Immature natural killer cell (primary cell): ENCODE measurements at places on chromosomes 3 and 15.

DNA sequence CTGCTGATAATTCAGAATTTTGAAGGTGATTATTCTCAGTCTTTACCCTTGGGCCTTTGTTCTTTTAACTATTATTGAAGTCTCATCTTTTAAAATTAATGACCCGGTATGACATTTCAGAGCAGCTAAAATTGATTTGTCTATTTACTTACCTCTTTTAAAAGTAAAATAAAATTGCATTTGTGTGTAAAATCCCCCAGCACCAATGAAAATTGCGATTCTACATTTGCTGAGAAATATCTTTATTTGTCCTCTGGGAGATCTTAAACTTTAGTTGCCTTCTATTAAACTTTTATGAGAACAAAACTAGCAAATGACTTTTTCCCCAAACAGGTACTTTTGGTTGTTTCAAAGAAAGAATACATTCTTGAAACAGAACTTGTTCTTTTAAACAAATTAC is 7.5 kb upstream of the IL5RA start:
- H3K27ac ChIP-seq: no peak overlapping the region
- H3K4me3 ChIP-seq: no peak overlapping the region
- H3K27me3 ChIP-seq: peaks cover 2% of the 10 kb centered on the region
- H3K36me3 ChIP-seq: no peaks in the 10 kb centered on the region

DNA sequence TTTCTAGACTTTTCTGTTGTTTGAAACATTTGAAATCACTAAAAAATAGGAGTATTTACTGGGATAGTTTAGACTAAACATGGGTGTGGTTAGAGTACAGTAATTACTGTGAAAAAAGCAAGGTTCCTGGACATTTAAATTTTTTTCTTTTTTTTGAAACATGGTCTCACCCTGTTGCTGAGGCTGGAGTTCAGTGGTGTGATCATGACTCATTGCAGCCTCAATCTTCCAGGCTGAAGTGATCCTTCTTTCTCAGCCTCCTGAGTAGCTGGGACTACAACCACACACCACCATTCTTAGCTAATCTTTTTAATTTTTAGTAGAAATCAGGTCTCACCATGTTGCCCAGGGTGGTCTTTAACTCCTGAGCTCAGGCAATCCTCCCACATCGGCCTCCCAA is 20.4 kb upstream of the CELF6 start:
- peaks cover 10% of the 10 kb centered on the region for H3K36me3 ChIP-seq
- no peaks in the 10 kb centered on the region for H3K4me1 ChIP-seq
- no peak overlapping the region for H3K4me3 ChIP-seq
- no peak overlapping the region for H3K27ac ChIP-seq
- no peaks in the 10 kb centered on the region for H3K27me3 ChIP-seq
- no peak for DNase-seq

GRCh38 chr3:14425581-14426304 is 23.3 kb downstream of the SLC6A6 start:
- H3K4me3 ChIP-seq: peak overlapping the region; percentile 82
- H3K36me3 ChIP-seq: no peaks in the 10 kb centered on the region
- peak; percentile 71 for DNase-seq
- H3K27me3 ChIP-seq: peaks cover 10% of the 10 kb centered on the region
- H3K4me1 ChIP-seq: peaks cover 86% of the 10 kb centered on the region

- no peaks in the 10 kb centered on the region for H3K27me3 ChIP-seq
- H3K4me1 ChIP-seq: peaks cover 9% of the 10 kb centered on the region
- peak; percentile 46 for DNase-seq
- H3K27ac ChIP-seq: peak within 1 kb of the TSS; percentile 82
- no peaks in the 10 kb centered on the region for H3K36me3 ChIP-seq
- peak within 1 kb of the TSS; percentile 94 for H3K4me3 ChIP-seq
Observed at GRCh38 chr15:83207660-83208366, at the start of gene HDGFL3. Gene HDGFL3 (minus strand): TSS chr15:83207823. CDS start chr15:83207414, 409 bp downstream.

- no peak overlapping the region for H3K4me3 ChIP-seq
- no peaks in the 10 kb centered on the region for H3K4me1 ChIP-seq
- DNase-seq: no peak
- no peaks in the 10 kb centered on the region for H3K36me3 ChIP-seq
Observed at GRCh38 chr15:92619145-92620101, 36.2 kb downstream of the FAM174B start.

GRCh38 chr3:132803889-132804288 is 81.7 kb upstream of the NPHP3 start:
- H3K27ac ChIP-seq: no peak overlapping the region
- no peak for DNase-seq
- H3K36me3 ChIP-seq: no peaks in the 10 kb centered on the region
- H3K27me3 ChIP-seq: peaks cover 4% of the 10 kb centered on the region

- no peak for DNase-seq
- no peaks in the 10 kb centered on the region for H3K27me3 ChIP-seq
- no peak overlapping the region for H3K27ac ChIP-seq
- no peak overlapping the region for H3K4me3 ChIP-seq
- no peaks in the 10 kb centered on the region for H3K36me3 ChIP-seq
Observed at GRCh38 chr3:155702745-155703591, 41.9 kb downstream of the PLCH1 start.

GRCh38 chr3:69737392-69737791 is 1.9 kb upstream of the MITF start:
- H3K4me3 ChIP-seq: no peak overlapping the region
- no peak overlapping the region for H3K27ac ChIP-seq
- H3K4me1 ChIP-seq: no peaks in the 10 kb centered on the region
- no peaks in the 10 kb centered on the region for H3K36me3 ChIP-seq
- H3K27me3 ChIP-seq: peaks cover 15% of the 10 kb centered on the region

- H3K27me3 ChIP-seq: no peaks in the 10 kb centered on the region
- no peak for DNase-seq
- H3K27ac ChIP-seq: no peak overlapping the region
- H3K36me3 ChIP-seq: peaks cover 24% of the 10 kb centered on the region
Observed at GRCh38 chr15:85718271-85718971, 76.3 kb downstream of the KLHL25 start.

- no peaks in the 10 kb centered on the region for H3K36me3 ChIP-seq
- H3K4me1 ChIP-seq: no peaks in the 10 kb centered on the region
- H3K27me3 ChIP-seq: peaks cover 2% of the 10 kb centered on the region
- no peak for DNase-seq
Observed at GRCh38 chr15:60993008-60993407, 236.1 kb downstream of the RORA start.

DNA sequence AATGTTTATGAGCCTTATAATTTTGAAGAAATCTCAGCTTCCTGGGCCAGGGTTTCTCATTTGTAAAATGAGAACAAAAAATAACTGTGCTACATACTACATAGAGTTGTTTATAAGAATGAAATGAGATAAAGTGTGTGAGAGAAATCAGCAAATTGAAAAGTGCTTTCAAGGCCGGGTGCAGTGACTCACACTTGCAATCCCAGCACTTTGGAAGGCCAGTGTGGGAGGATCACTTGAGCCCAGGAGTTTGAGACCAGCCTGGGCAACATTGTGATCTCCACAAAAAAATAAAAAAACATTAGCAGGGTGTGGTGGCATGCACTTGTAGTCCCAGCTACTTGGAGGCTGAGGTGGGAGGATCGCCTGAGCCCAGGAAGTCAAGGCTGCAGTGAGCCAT is 22.4 kb downstream of the FOXB1 start:
- no peak overlapping the region for H3K4me3 ChIP-seq
- H3K27me3 ChIP-seq: peaks cover 4% of the 10 kb centered on the region
- no peak for DNase-seq
- no peak overlapping the region for H3K27ac ChIP-seq
- no peaks in the 10 kb centered on the region for H3K36me3 ChIP-seq

GRCh38 chr3:124999897-125000435 is 55.8 kb downstream of the HEG1 start:
- H3K4me1 ChIP-seq: peaks cover 54% of the 10 kb centered on the region
- H3K27ac ChIP-seq: peak overlapping the region; percentile 63
- no peak for DNase-seq
- no peak overlapping the region for H3K4me3 ChIP-seq
- H3K36me3 ChIP-seq: peaks cover 90% of the 10 kb centered on the region

DNA sequence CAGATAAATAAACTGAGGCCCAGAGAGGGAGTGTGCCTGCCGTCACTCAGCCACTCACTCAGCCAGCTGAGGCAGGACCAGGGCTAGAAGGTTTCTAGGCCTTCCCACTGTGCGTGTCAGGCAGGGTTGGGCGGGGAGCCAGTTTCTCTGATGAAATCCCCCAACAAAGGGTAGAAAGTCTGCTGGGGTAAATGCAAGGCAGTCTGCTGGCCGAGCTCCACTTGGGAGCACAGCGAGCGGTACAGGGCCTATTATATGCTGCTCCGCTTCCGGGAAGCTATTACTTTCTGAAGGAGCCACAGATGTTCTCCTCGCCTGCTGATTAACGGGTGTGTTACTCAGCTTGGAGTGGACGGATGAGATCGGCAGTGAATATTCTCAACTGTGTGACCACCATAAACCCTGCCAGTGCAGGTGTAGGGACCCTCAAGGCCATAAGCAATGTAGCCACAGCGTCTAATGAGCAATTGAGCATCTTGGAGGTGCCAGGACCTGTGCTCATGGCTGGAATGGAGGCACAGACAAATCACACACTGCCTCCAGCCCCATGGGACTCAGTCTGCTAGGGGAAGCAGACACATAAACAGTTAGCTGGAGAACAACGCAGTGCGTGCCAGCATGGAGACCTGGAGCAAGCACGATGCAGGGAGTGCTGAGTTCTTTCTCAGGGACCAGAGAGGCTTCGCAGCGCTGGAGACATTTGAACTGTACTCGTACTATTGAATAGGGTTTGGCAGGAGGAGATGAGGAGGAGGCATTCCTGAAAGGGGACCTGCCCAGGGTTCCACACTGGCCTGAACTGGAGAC is 42.1 kb downstream of the CORO2B start:
- no peak overlapping the region for H3K27ac ChIP-seq
- no peaks in the 10 kb centered on the region for H3K27me3 ChIP-seq
- H3K36me3 ChIP-seq: no peaks in the 10 kb centered on the region
- H3K4me1 ChIP-seq: no peaks in the 10 kb centered on the region

- peaks cover 5% of the 10 kb centered on the region for H3K36me3 ChIP-seq
- H3K27me3 ChIP-seq: peaks cover 6% of the 10 kb centered on the region
- DNase-seq: peak; percentile 58
- H3K4me1 ChIP-seq: peaks cover 30% of the 10 kb centered on the region
- peak overlapping the region; percentile 80 for H3K4me3 ChIP-seq
Observed at GRCh38 chr3:194255252-194256039, 95.7 kb downstream of the CPN2 start.

- H3K27me3 ChIP-seq: no peaks in the 10 kb centered on the region
- H3K36me3 ChIP-seq: peaks cover 30% of the 10 kb centered on the region
- no peak overlapping the region for H3K4me3 ChIP-seq
- peaks cover 3% of the 10 kb centered on the region for H3K4me1 ChIP-seq
Observed at GRCh38 chr15:61992518-61992917, 67.7 kb downstream of the VPS13C start.

DNA sequence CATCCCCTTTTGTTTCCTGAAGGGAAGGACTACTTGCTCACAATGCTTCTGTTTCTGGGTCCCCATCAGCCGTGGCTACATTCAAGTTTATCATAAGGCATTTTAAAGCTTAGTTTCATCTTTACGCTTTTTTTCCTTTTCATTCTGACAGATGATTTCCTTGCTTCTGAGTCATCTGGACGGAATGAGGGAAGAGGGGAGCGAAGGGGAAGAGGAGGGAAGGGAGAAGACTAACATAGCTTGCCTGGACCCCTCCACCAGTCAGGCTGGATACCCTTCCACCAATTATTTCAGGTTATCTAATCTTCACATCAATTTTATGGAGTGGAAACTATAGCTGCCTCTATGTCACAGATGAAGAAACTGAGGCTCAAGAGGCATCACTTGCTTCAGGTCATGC is 27.6 kb downstream of the FAM3D start:
- H3K27ac ChIP-seq: no peak overlapping the region
- H3K4me1 ChIP-seq: no peaks in the 10 kb centered on the region
- H3K4me3 ChIP-seq: no peak overlapping the region
- DNase-seq: no peak

DNA sequence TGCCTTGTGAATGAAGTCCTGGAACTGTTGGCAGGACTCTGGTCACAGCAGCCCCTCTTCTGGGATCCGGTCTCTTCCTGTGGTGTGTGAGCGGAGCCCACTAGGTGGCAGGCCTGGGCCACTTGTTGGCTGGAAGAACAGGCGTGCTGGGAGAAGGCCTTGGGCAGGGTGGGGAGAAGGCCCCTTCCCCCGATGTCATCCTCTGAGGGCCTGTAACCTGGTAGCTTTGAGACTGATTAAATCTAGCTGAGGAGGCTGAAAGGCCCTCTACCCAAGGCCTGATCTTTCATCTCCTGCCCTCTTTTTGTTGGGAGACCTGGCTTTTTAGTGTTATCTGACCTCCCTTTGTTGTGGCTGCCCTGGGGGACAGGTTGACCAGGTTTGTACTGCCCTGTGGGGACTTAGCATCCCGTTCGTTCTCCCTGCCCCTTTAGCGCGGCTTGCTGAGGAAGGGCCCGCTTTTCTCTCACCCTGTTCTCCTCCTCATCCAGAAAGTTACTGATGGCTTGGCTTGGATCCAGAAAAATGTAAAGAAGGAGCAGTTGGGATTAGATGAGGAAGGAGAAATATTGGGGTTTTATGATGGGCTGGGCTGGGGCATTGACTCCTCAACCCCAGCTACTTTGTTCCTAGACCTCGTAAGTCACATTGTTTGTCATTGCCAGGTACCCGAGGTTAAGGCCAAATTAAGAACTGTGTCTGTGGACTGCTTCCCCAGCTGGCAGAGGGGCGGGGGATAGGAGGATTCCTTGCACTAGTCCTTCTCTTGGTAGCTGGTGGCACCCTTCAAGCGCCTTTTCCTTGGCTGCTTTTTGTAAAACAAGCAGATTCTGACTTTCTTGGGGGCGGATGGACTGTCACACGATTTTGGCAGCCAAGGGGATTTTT is 48.5 kb downstream of the CHCHD6 start:
- H3K27me3 ChIP-seq: peaks cover 1% of the 10 kb centered on the region
- H3K4me1 ChIP-seq: peaks cover 15% of the 10 kb centered on the region
- peak overlapping the region; percentile 5 for H3K27ac ChIP-seq
- H3K36me3 ChIP-seq: peaks cover 4% of the 10 kb centered on the region

- no peak for DNase-seq
- peaks cover 7% of the 10 kb centered on the region for H3K4me1 ChIP-seq
- peaks cover 3% of the 10 kb centered on the region for H3K27me3 ChIP-seq
- H3K27ac ChIP-seq: no peak overlapping the region
- H3K4me3 ChIP-seq: no peak overlapping the region
Observed at GRCh38 chr15:70715840-70716485, 47.4 kb downstream of the UACA start.

- peaks cover 19% of the 10 kb centered on the region for H3K4me1 ChIP-seq
- H3K36me3 ChIP-seq: peaks cover 16% of the 10 kb centered on the region
- peak; percentile 62 for DNase-seq
- peaks cover 5% of the 10 kb centered on the region for H3K27me3 ChIP-seq
- peak overlapping the region; percentile 60 for H3K27ac ChIP-seq
- H3K4me3 ChIP-seq: peak overlapping the region; percentile 81
Observed at GRCh38 chr3:13896473-13897154, 16.7 kb upstream of the WNT7A start.

GRCh38 chr15:50767332-50767861 is 1.9 kb upstream of the SPPL2A start:
- peak overlapping the region; percentile 91 for H3K27ac ChIP-seq
- no peaks in the 10 kb centered on the region for H3K36me3 ChIP-seq
- H3K27me3 ChIP-seq: peaks cover 9% of the 10 kb centered on the region
- H3K4me3 ChIP-seq: no peak overlapping the region

- H3K4me3 ChIP-seq: no peak overlapping the region
- no peaks in the 10 kb centered on the region for H3K4me1 ChIP-seq
- H3K27me3 ChIP-seq: no peaks in the 10 kb centered on the region
- no peak overlapping the region for H3K27ac ChIP-seq
Observed at GRCh38 chr15:22958487-22959280, 21.5 kb downstream of the CYFIP1 start.
